Stimulated activated CD8-positive, alpha-beta memory T cell treated with anti-CD3 and anti-CD28 coated beads, Interleukin-4, amount 100 ng/mL, for 48 hours (primary cell): ENCODE measurements at places on chromosomes 2 and 18.

DNA sequence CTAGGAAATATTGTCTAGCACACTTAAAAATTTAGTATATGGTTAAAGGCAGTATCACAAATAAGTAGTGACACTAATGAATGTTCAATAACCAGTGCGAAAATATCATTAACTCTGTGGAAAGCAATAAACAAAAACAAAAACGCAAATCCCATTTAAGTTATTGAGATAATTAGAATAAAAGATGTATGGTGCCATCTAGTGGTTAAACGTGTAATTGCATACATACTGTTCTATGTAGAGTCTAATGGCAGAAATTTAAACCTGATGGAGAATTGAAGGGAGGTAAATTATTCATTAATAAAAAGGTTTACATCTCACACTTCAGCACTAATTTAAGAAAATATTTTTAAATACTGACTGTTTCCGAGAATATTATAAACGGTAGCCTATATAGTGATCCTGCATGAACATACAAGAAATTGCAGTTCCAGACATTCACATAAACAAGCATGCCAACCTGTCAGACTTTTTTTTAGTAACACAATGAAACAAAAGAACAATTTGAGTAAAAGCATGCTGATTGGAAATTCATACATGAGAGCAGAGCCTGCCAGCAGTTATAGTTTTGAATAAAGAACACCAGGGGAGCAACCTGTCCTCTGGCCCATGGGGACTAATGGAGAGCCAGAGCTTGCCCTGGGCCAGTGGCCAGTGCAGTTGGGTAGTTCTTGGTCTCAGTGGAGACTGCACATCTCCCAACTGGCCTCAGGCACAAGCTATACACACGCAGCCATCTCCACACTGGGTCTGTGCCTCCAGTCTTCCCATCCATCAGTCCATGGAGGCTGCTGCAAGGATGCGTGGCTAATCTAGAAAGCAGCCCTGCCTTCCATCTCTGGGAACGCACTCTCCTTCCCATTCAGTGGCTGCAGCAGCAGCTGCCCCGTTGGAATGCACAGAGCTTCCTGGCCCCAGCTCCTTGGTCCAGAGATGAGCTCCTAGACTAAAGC, 28.0 kb downstream of the GCG start:
- DNase-seq, result no peak

DNA sequence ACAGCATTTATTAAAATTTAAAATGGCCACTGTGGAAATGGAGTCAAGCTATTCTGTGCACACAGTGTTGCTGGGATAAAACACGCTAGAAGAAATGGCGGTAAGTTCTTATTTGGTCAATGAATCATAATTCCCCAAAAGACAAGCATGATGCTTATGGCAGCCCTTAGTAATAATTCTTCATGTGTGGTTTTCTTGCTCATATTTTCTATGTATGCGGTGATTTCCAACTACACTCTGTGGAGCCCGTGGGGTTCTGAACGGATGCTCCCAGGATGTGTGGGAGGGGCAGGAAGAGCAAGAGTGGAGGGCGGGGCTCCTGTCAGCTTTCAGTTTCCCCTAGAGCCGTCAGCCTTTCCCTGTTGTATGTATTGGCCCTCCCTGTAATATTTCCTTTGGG, 91.7 kb upstream of the RMDN2 start:
- peak; percentile 42 for DNase-seq

GRCh38 chr2:82690757-82691411, 1768.2 kb downstream of the SUCLG1 start:
- no peak for DNase-seq

DNA sequence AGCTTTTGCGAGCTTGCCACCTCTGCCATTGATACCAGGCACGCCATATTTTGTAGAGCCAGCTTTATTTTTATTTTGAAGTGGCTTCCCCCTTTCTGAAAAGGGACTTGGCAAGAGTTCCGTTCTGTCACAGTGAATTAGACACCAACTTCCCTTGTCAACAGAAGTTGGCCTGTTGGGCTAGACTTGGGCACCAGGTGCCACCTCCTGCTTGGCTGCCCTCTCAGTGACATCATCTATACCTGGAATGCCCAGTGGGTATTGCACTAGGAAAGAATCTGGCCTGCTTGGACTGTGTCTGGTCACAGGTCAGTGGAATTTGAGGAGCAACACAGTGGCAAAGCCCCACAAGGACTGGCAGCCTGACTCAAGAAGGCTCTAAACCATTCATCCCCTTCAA, 101.0 kb downstream of the BCL2L11 start:
- DNase-seq, result no peak

- DNase-seq, result no peak
These were observed 4.0 kb downstream of the DGKD start for GRCh38 chr2:233358335-233358734.

DNA sequence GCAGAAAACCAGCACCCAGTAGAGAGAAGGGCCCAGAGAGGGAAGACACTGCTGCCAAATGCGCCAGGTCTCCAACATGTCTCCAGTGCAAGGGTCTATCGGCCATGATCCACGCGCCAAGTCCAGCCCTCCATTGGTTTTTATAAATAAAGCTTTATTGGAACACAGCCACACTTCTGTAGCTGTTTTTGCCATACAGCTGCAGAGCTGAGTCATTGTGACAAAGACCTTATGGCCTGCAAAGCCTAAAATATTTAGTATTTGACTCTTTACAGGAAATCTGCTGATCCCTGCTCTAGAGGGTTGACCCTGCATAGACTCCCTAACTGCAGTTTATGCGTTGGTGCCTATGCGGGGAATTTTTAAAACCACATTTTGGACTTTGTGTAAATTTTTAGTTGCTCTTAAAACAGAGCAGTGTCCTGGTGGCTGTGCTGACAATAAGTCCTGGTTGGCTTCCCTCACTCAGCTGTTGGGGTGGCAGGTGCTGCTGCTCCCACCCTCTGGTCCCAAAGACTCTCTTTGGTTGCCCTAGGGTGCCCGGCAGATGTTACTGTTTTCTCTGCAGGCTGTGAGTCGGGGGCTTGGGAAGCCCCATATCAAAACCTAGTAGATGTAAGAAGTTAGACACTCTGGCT, 154.9 kb downstream of the CTIF start:
- DNase-seq, result no peak

- DNase-seq, result no peak
These were observed 212.2 kb downstream of the XIRP2 start for GRCh38 chr2:167100506-167100905.
